Left kidney (tissue), 8 donors: ENCODE measurements at places on chromosomes 4 and X. TPM values are rescaled to one million over a fixed set of nuclear protein-coding genes. Genes with fewer than 3 reads are reported as not detected.

Gene SSX2B
- not detected for polyA plus RNA-seq

Gene USP17L12
- polyA plus RNA-seq = not detected

Gene WDR1
- 172 TPM for polyA plus RNA-seq

Gene SYTL5
- polyA plus RNA-seq = 3.3 TPM

Gene COX7B2
- not detected for polyA plus RNA-seq

Gene DCAF4L1
- 0.42 TPM for polyA plus RNA-seq

Gene TKTL2
- polyA plus RNA-seq = not detected

Gene AWAT1
- polyA plus RNA-seq = 0.15 TPM
